Stimulated activated CD4-positive, alpha-beta T cell treated with anti-CD3 and anti-CD28 coated beads, Interleukin-1b, Interleukin-23, amount 100 ng/mL, for 4 hours (primary cell): ENCODE measurements at places on chromosomes 1 and 21.

DNA sequence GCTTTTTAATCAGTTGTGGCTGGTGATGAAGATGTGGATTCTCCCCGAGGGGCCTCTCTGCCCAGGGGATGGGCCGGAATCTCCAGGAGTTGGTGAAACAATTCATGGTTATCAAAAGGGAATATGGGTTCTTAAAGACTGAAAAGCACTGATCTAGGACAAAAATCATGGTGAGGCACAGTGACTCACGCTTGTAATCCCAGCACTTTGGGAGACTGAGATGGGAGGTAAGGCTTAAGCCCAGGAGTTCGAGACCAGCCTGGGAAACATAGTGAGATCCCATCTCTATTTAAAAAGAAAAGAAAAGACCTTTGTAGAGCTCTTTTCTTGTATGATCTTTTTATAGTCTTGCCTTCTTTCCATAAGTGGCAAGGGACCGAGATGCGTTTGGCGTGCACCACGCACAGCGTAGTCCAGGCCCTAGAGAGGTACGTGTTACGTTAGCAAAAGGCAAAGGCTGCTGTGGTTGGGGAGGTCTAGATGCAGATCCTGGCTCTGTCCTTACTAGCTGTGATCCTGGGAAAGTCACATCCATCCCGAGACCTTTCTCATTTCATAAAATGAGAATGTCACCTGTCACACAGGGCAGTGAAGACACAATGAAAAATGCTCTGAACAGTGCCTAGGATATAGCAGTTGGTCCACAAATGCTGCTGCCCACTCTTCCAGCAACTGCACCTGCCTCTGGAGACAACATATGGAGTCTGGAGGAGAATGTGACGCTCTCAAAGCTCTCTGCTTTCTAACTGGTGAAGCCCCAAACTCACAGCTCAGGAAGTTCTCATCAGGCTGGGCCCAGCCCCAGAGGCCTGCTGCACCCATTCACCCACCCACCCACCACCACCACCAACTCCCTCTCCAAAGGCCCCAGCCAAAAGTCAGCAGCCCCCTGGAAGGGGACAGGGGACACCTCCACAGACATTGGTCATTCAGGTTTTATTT, 54.8 kb downstream of the KIF21B start:
- DNase-seq: no peak

DNA sequence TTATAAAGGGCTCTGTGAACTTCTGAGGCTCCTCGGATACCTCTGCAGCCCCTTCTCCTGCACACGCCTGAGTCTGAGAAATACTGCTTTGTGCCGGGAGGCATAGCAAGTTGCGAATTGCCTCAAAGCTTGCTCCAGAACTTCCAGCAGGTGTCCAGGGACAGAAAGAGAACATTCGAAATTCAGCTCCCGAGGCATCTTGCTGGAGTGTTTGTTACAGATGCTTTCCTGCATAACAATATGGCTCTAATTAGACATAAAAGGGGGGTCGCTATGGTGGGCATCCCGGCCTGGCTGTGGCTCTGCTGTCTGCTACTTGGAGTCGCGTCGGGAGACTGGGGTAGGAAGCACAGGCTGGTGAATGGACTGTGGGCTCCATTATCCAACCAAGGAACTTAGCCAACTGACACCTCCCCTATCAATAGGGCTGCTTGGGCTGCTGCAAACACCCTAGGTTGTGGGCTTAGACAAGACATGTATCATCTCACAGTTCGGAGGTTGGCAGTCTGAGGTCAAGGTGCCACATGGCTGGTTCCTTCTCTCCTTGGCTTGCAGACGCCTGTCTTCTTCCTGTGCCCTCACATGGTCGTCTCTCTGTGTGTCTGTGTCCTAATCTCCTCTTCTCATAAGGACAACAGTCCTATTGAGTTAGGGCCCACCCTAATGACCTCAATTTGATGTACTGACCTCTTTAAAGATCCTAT, 607.0 kb downstream of the NPHP4 start:
- no peak for DNase-seq

DNA sequence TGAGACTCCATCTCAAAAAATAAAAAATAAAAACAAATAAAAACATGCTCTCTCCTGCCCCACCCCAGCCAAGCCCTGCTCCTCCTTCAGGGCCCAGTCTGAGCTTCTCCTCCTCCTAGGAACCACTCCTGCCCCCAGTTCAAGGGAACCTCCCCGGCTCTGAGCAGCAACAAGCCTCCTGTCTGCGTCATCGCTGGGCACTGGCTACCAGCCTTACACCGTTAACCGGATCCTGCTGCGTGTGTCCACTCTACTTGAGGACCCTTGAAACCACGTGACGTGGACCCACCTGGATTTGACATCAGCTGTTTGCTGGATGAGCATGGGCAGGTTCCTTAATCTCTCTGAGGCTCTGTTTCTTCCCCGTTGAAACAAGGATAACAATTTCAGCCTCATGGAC, 1.6 kb upstream of the TAS1R2 start:
- no peak for DNase-seq

GRCh38 chr21:25080141-25080540, 527.1 kb downstream of the MRPL39 start:
- DNase-seq: no peak

GRCh38 chr1:200453553-200453905, 43.7 kb upstream of the ZNF281 start:
- DNase-seq: no peak

GRCh38 chr1:160811147-160811546, 15.2 kb downstream of the LY9 start:
- no peak for DNase-seq

DNA sequence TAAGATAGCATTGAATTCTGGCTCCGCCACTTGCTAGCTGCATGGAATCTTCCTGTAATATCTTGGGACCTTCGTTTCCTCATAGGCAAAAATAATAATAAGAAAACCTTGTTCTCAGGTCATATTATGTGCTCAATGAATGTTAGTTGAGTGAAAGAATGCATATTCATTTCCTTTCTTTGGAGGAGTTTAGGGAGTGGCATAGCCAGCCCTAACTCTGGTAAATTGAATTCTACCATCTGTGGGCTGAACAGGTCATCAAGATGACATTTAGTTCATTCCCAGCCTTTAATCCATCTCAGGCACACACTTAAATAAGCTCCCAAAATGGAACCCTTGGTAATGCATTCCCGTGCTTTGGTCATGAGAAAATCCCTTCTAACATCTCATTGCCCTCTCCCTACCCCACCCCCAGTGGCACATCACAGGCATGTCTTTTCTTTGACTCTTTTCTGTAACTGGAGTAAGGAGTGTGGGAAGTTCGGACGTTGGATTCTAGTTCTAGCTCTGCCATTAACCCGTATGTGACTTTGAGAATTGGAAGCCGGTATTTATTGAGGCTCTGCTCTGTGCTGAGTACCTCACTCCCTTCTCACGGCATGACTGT, 13.2 kb upstream of the MYOG start:
- DNase-seq: no peak

GRCh38 chr1:203306965-203307541, 1.7 kb downstream of the BTG2 start:
- DNase-seq: no peak

DNA sequence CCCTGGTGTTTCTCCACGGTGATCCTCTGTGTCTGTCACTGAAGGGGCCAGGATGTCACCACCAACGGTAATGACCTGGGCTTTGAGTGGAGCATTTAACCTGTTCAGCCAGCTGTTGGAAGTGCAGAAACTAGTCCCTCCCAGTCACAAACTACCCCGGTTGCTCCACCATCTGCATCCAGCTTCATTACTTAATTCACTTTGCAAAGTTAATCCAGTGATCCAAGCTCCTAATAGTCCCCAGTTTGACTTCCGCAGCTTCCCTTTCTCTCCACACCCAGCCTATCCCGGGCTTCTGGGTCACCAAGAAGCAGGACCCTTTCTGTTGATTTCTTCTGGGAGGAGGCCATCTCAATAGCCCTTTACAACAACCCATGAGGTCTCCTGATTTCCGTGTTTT, 63.5 kb downstream of the MDM4 start:
- DNase-seq: no peak

DNA sequence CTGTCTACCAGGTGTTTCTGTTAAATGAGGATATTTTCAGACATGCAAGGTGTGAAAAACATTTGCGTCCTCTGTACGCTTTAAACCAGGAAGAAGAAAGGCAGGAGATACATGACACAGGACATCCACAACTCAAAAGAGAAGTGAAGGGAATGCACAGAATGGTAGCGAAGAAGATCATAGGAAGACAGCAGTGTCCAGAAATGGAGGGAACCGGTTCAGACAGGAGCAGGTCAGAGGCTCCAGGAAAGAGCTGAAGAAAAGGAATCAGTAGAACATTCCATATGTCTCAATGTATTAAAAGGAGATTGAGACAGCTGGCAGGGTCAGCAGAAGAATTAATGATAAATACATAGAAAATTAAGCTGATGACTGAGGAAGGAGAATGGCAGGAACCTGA, 190.9 kb downstream of the CDC7 start:
- no peak for DNase-seq

DNA sequence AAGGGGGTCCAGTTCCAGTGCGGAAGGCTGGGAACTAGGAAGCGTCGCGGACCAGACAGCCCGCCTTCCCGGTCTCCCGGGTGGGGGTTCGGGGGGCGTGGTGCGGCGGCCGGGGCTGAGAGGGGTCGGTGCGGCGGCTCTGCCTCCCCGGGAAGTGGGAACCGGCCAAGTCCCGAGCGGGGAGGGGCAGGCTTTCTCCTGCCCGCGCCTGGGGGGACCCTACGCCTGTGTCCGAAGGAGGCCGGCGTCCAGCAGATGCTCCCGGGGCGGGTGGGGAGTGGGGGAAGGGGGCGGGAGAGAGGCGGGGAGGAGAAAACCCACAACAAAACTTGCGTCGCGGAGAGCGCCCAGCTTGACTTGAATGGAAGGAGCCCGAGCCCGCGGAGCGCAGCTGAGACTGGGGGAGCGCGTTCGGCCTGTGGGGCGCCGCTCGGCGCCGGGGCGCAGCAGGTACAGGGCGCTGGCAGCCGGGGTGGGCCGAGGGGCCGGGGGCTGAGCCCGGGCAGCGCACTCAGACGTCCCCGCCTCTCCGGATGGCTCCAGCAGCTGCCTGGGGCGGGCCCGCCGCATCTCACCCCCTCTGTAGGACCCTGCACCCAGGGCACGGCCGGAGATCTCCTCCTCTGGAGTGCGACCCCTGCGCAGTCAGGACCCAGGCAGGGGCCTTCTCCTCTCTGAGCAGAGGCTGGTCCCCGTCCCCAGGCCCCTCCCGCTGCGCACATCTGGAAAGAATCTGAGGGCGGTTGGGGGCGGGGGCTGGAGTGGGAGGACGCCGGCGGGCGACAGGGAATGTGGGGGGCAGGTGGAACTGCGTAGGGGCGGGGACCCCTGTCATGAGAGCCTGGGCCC, at the start of gene PODN:
Gene PODN, plus strand, starts transcription at position 355 of the 849 bp plus-strand sequence. CDS start 7,643 bp downstream, outside the sequence.
- no peak for DNase-seq

DNA sequence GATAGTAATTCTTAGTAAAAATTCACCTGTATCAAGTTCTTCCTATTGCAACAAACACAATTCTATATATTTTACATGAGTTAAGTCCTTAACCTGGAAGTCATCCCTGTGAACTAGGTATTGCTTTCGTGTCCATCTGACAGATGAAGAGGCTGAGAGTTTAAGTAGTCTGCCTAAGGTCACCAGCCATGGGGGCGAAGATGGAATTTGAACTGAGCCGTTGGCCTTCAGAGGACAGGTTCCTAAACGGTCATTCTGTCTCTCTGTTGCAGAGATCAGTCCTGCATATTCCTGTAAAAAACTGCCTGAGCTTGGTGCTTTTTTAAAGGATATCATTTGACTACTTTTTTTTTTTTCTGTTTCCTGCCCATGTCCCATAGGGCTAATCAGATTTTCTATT, 10.2 kb upstream of the POFUT2 start:
- no peak for DNase-seq

DNA sequence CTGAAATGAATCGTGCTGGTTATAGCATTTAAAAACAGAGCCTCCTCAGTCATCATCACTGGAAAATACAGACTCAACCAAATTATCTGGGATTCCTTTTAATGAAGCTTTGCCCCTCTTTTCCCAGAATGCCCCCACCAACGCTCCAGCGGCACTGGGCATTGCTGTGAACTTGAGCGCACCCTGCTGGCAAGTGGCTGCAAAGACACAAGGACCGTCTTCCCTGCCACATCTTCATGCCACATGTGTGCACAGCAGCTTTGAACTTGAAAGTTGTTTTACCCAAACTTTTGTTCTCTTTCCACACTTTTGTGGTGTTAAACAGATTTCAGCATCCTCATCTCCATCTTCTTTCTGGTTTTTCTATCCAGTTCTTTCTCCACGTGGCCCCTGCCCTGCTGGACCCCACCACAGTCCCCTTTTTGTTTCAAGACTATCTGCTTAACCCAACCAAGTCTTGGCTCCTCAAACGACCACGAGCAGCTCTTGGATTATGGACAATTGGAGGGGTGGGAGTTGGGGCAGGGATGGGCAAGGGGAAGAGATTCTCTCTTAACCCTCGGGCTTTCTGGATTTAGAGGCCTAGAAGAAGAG, 12.8 kb upstream of the LMX1A start:
- DNase-seq: peak; percentile 42

DNA sequence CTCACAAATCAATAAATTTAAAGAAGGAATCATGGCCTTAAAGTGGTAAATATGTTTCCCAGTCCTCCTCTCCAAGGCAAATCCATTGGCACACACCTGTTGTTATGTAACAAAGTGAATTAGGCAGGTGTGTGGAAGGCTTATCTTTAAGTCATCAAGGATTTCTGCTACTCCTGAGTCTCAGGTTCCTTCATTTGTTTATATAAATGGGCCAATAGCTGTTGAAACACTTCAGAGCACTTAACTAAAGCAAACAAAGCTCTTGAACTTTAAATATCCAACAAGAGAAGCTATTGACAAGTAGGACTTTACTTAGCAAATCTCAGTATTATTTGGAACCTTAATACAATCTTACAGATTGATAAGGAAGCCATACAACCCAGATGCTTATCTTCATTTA, 99.3 kb upstream of the ESRRG start:
- DNase-seq: no peak

GRCh38 chr1:160755911-160756848, 17.1 kb downstream of the SLAMF7 start:
- DNase-seq: no peak

DNA sequence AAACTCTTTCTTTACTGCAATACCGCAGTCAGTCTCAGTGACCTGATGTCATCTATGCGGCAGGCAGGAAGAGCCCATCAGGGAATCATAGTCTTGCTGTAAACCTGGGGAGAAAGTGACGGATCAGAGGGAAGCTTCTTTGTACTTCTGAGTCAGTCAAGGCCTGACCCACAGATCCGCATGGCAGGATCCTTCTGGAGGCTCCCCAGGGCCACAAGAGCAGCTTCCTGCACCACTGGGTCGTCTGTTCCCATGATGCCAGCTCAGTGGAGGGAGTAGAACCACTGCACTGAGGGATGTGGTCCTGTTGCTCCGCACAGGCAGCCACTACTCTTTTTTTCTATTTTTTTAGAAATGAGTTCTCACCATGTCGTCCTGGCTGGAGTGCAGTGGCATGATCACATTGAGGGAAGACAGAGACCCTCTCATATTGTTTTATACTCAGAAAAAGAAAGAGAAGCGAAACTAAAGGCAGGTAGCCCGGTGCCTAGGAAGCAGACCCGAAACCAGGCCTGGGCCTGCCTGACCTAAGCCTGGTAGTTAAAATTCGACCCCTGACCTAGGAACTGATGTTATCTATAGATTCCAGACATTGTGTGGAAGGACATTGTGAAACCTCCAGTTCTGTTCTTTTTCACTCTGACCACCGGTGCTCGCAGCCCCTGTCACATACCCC, 6.3 kb upstream of the ERVH48-1 start:
- DNase-seq: no peak
